ENCODE measurements at places on chromosomes 12 and 14.

DNA sequence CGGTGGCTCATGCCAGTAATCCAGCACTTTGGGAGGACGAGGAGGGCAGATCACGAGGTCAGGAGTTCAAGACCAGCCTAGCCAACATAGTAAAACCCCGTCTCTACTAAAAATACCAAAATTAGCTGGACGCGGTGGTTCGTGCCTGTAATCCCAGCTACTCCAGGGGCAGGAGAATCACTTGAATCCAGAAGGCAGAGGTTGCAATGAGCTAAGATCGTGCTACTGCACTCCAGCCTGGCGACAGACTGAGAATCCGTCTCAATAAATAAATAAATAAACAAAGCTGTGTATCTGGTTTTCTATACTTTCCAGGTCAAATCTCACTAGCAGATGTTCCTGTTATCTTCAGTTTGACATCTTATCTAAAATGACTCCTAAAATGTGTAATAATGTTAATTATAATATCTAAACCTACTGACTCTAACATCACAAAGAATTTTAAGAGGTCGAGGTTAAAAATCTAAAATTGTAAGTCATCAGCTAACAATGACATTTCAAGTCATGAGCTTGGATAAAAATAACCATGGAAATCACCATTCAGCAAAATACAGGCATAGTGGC, 2.4 kb upstream of the SRP54 start:
- DNase-seq = no peak

- DNase-seq = no peak
These were observed 850.2 kb upstream of the TMEM132C start for GRCh38 chr12:127416796-127417195.

DNA sequence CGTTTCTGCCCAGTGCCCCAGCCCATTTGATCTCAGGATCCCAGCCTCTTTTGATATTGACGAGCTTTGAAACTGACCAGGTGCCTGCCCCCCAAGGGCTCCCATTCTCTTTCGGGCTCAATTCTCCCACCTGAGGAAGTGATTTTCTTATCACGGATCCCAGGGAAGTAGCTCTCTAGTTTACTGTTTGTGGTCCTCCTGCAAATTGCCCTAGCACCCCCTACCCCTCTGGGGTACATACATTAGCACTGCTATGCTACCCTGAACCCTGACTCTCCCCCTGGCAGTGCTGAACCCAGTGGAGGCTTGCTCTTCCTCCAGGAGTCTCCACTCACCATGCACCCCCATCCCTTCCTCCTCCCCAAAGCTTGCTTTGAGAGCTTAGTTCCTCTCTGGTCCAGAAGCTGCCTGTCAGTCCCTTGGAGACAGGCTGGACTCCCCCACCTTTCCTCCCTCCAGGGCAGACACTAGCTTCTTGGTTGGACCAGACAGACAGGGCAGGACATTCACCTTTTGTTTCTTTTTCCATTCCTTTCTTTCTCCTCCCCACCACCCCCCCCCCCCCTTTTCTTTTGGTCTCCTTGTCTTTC, 4.4 kb upstream of the TBX3 start:
- DNase-seq = no peak

DNA sequence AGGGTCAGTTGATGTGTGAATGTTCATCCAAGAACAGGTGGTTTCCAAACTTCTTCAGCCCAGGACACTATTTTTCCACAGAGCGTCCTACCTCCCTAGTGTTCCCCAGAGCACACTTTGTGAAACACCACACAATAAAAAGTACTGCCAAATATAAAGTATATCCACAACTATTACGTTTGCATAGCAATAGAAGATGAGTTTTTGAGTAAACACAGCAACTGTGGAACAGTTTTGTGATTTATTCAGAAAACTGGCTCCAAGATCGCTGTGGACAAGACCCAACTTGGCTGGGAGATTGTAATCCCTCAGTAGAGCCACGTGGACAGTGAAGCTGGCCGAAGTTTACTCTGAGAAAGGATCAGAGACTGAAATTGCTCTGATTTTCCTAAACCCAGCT, 14.5 kb upstream of the MAP1LC3B2 start:
- DNase-seq = no peak

DNA sequence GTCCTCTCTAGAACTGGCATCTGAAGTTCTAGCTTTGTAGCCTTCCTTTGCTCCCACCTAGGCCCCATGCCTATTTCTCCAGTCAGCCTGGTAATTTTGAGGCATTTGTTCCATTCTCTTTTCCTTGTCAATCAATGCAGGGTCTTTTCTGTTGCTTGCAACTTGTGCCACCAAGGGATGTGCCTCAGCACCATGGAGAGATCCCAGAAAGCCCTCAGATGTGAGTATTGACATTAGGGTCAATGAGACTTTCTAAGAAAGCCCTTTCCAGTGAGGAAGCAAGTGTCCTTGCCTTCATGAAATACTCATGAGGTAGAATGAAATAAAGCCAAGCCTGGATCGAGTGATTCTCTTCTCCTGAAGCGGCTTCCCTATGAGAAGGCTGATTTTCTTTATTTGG, 213.9 kb downstream of the SLC15A4 start:
- DNase-seq = no peak

DNA sequence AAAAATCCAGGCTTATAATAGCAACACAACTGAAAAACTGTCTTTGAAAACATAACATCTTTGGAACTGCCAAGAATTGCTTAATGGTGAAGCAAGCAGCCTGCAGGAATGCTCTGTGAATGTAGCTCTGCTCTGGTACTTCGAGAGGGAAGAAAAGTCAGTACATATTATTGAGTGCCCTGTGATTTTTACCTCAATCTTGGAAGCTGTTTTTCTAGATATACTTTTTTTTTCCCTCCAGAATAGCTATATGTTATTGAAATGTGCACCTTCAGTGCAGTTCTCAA, 508.1 kb downstream of the PCNX1 start:
- DNase-seq = no peak

DNA sequence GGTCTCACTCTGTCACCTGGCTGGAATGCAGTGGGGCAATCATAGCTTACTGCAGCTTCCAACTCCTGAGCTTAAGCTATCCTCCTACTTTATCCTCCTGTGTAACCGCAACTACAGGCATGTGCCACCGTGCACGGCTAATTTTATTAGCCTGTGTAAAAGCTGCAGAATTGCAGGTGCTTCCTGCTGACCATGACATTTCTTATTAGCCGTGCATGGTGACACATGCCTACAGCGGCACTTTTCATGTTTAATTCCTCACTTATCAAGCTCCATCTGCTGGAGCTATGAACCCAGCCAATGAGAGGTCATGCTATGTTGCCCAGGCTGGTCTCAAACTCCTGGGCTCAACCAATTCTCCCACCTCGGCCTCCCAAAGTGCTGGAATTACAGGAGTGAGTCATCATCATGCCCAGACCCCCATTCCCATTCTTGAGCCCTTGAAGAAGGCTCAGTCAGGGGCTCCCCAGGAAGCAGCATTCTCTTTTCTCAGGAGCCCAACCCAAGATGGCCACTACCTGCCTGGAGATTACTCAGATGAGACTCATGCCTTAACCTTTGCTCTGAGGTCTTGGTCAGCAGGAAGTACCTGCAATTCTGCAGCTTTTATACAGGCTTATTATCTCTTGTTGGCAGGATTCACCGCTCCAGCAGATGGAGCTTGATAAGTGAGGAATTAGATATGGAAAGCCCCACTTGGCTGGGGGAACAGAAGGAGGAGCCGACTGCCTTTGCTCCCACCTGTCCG, 503.2 kb downstream of the MED13L start:
- no peak for DNase-seq

Data from CD4-positive, alpha-beta T cell treated with Interleukin-15 for 4 hours (primary cell).